ENCODE measurements at places on chromosomes 6 and 20.

DNA sequence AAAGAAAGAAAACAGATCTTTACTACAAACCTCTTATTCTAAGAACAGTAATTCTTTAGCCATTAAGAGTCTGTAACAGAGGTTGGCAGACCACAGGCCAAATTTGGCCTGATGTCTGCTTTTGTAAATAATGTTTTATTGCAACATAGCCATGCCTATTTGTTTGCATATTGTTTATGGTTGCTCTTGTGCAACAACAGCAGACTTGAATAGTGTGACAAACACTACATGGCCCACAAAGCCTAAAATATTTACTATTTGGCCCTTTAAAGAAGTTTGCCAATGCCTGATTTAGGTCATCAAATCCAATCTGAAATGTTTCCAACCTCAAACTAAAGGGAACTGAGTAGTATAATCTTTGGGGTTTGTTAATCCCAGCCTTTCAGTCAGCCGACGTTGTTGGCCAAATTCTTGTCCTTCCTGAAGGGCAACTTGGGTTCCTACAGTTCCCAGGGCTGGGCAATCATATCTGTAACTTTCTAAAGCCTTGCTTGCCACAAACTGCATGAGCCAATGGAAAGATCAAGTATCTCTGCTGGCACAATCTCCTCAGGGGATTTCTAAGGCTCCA lies 33.9 kb upstream of the TBC1D20 start:
- no peak for DNase-seq
- H3K4me1 ChIP-seq: peaks cover 15% of the 10 kb centered on the region
- no peaks in the 10 kb centered on the region for H3K27me3 ChIP-seq
- H3K27ac ChIP-seq: no peak overlapping the region
- H3K36me3 ChIP-seq: no peaks in the 10 kb centered on the region

DNA sequence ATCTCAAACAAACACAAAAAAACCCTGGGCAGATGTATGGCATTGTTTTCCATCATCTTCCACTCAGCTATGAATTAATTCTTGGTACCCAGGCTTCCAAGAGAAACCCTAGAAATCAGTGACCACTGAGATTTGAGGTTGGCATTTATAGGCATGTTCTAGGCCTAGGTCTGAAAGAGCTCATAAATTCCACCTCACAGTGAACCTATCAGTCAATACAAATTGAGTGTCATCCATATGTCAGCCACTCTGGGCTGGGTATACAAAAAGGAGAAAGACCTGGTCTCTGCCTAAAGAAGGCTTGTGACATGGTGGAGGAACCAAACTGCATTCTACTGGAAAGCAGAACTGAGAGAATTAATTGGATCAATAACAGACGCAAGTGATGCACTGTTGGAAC lies 30.2 kb downstream of the C20orf173 start:
- no peaks in the 10 kb centered on the region for H3K36me3 ChIP-seq
- no peak overlapping the region for H3K4me3 ChIP-seq
- no peaks in the 10 kb centered on the region for H3K27me3 ChIP-seq
- no peak overlapping the region for H3K27ac ChIP-seq

DNA sequence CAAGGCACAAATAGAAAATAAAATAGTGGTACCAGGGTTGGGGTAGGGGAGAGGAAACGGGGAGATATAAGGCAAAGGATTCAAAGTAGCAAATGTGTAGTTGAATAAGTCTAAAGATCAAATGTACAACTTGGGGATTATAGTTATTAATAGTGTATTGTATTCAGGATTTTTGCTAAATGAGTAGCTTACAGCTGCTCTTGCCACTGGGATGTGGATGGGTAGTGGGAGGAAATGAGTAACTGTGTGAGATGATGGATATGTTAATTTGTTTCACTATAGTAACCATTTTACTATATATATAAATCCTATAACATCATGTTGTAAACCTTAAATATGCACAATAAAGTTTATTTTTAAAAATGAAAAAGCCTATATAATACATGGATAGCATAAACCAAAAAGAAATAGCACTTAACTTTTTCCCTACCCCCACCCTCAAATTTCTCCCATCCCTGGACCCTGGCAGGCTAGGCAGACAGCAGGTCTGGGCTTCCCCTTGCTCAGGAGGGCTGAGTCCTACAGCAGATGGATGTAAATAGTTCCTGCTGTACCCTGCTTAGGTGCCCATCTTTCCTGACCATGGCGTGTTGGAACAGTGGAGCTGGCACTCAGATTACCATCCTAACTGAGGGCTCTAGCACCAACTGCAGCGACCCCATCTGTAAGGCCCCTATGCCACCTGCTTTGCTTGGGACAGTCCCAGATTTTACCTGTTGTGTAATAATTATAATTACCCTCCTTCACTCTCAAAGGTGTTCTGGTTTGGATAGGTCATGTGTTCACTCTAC lies 28.6 kb upstream of the PBOV1 start:
- no peaks in the 10 kb centered on the region for H3K36me3 ChIP-seq
- H3K27me3 ChIP-seq: no peaks in the 10 kb centered on the region
- H3K4me1 ChIP-seq: peaks cover 47% of the 10 kb centered on the region
- DNase-seq: no peak

DNA sequence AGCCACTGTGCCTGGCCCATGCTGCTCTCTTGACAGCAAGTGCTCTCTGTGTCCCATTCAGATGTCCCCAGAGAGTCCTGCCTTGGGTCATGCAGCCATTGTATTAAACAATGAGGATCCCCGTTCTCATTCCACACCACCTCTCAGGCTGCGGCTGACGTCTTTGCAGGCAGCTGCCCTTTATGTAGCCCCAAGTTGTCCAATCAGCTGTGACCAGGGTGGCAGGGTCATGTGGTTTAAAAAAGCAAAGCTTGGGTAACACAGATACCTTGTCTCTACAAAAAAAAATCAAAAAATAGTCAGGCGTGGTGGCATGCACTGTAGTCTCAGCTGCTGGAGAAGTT lies 13.2 kb downstream of the GCNT2 start:
- H3K4me3 ChIP-seq: no peak overlapping the region
- peaks cover 18% of the 10 kb centered on the region for H3K4me1 ChIP-seq
- H3K27me3 ChIP-seq: no peaks in the 10 kb centered on the region
- H3K36me3 ChIP-seq: no peaks in the 10 kb centered on the region

GRCh38 chr6:79548304-79548703 lies 11.1 kb upstream of the LCA5 start:
- no peaks in the 10 kb centered on the region for H3K27me3 ChIP-seq
- no peaks in the 10 kb centered on the region for H3K36me3 ChIP-seq
- no peak for DNase-seq
- no peak overlapping the region for H3K27ac ChIP-seq

DNA sequence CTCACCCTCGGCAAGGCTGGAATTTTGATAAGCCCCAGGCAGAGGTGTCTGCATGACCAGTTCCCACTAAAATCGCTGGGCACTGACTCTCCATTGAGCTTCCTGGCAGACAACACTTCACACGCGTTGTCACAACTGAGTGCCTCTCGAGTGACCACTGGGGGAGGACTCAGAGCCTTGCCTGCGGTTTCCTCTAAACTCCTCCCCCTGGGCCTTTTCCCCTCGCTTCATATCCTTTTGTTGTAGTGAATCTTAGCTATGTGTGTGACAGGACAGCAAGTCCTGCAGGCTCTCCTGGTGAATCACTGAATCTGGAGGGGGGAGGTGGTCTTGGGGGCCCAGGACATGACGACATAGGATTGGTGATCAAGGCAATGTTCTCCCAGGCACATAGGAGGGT lies 670.8 kb downstream of the PRKN start:
- H3K27me3 ChIP-seq: no peaks in the 10 kb centered on the region
- no peaks in the 10 kb centered on the region for H3K36me3 ChIP-seq
- no peak overlapping the region for H3K4me3 ChIP-seq
- no peak for DNase-seq

DNA sequence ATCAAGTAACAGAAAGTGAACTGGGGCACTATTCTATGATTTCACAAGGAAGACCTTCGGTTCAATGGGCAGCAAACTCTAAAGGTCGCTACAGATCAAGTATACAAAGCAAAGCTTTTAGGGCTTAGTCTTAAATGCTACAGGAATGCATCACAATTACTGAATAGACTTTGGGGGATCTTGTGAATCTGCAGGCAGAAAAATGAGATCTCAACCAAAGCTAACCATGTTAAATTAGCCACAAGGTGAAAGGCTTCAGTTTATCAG lies 98.0 kb upstream of the TMEM30A start:
- no peaks in the 10 kb centered on the region for H3K36me3 ChIP-seq
- no peaks in the 10 kb centered on the region for H3K4me1 ChIP-seq
- no peak for DNase-seq
- no peak overlapping the region for H3K27ac ChIP-seq
- H3K4me3 ChIP-seq: no peak overlapping the region
- H3K27me3 ChIP-seq: no peaks in the 10 kb centered on the region

GRCh38 chr6:90790058-90790457 lies 203.2 kb upstream of the MAP3K7 start:
- no peaks in the 10 kb centered on the region for H3K36me3 ChIP-seq
- H3K4me1 ChIP-seq: no peaks in the 10 kb centered on the region
- no peak overlapping the region for H3K27ac ChIP-seq
- no peak overlapping the region for H3K4me3 ChIP-seq
- H3K27me3 ChIP-seq: no peaks in the 10 kb centered on the region
- no peak for DNase-seq

- no peak overlapping the region for H3K4me3 ChIP-seq
- H3K27ac ChIP-seq: no peak overlapping the region
Measured at GRCh38 chr6:78552435-78552834, 314.9 kb upstream of the IRAK1BP1 start.

GRCh38 chr6:71309656-71310055 lies 21.0 kb downstream of the OGFRL1 start:
- H3K27ac ChIP-seq: no peak overlapping the region
- H3K36me3 ChIP-seq: no peaks in the 10 kb centered on the region
- H3K4me3 ChIP-seq: no peak overlapping the region

DNA sequence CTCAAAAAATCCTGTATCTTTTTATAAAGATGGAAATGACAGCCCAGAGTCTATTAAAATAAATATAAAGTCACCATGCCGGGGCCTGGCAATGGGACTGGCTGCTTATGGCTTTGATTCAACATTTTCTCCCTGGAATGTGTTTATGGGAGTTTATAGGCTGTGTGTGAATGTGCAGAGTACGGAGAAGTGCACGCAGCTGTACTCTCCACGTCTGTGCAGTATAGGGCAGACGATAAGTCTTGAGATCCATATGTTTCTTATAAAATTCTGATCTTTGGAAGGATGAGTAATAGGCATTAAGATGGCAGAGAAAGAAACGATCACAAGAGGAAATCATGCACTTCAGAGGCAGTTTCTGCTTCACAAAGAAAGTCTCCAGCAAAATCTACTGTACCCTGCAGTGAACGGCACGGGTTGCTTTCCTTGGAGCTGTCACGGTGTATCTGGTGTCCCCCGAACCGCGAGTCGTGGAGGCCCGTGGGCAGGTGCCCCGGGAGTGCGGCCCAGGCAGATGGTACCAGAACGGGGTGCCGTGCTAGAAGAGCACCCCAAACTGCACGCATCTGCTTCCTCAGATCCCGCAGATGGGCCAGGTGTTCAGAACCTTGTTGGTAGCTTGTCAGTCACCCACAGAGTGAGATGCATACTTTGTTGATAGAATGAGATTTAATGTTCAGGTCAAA lies 382.5 kb downstream of the TAF4 start:
- H3K4me1 ChIP-seq: no peaks in the 10 kb centered on the region
- H3K36me3 ChIP-seq: no peaks in the 10 kb centered on the region
- no peak overlapping the region for H3K4me3 ChIP-seq
- no peak for DNase-seq
- no peak overlapping the region for H3K27ac ChIP-seq
- H3K27me3 ChIP-seq: no peaks in the 10 kb centered on the region

DNA sequence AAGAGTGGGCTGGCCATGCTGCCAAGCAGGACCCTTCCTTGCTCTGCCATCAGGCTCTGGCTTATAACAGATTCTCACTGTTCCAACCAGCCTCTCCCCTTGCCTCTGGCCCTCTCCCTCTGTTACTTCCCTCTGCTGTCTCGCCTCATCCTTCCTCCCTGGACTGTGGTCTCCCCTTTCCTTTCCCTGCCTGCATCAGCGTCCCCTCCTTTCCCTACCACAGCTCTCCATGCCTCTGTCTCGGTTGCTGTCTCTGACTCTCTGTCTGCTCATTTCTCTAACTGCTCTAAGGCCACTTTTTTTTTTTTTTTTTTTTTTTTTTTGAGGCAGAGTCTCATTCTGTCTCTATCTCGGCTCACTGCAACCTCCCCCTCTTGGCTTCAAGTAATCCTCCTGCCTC lies 173.4 kb downstream of the PTPRT start:
- H3K4me3 ChIP-seq: no peak overlapping the region
- no peaks in the 10 kb centered on the region for H3K4me1 ChIP-seq
- no peaks in the 10 kb centered on the region for H3K27me3 ChIP-seq

GRCh38 chr20:43694763-43695162 lies 27.8 kb downstream of the MYBL2 start:
- H3K4me3 ChIP-seq: no peak overlapping the region
- no peaks in the 10 kb centered on the region for H3K36me3 ChIP-seq
- H3K4me1 ChIP-seq: no peaks in the 10 kb centered on the region
- H3K27me3 ChIP-seq: no peaks in the 10 kb centered on the region

DNA sequence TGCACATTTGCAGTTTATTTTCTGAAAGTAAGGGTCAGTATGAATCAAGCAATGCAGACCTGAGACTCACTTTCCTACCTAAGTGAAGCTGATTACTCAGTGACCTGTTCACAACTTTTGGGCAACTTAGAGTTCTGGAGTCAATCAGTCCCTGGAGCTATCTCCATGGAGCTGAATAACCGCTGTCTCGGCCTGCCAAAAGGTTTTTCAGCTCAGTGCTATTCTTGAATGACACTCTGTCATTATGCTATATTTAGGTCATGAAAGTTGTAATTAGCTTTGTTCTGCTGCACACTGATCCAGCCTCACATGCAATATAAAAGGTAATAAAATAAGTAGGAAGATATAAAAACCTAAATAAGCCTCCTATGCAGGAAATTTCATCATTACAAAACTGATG lies 356.0 kb downstream of the BMP2 start:
- H3K4me1 ChIP-seq: no peaks in the 10 kb centered on the region
- no peaks in the 10 kb centered on the region for H3K27me3 ChIP-seq
- no peak overlapping the region for H3K4me3 ChIP-seq
- no peak overlapping the region for H3K27ac ChIP-seq
- H3K36me3 ChIP-seq: no peaks in the 10 kb centered on the region
- DNase-seq: no peak

DNA sequence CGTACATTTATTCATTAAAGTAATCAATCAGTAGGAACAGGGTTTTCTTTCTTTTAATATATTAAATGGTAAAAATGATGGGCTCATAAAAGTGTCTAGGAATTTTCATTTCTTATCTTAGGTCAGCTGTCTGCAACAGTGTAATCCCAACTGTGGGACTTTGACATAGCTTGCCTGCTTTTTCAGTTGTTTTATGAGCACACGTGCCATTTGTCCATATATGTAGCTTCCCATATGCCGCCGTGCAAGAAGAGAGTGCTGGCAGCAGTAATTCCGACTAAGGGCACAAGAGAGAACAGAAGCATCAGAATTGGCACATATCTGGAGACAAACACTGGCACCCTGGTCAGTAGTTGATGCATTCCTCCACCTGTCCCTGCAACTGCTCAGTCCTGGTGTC lies 20.9 kb upstream of the EEF1E1 start:
- H3K27me3 ChIP-seq: no peaks in the 10 kb centered on the region
- no peaks in the 10 kb centered on the region for H3K36me3 ChIP-seq
- DNase-seq: no peak
- no peak overlapping the region for H3K4me3 ChIP-seq
- no peak overlapping the region for H3K27ac ChIP-seq

Data from body of pancreas (tissue), 4 donors.